ENCODE measurements at places on chromosomes 1 and 21. TPM values are rescaled to one million over a fixed set of nuclear protein-coding genes. Genes with fewer than 3 reads are reported as not detected.

GRCh38 chr1:95716550-95716949 is 482.5 kb downstream of the RWDD3 start:
- H3K27me3 ChIP-seq, result no peaks in the 10 kb centered on the region
- no peak overlapping the region for H3K4me3 ChIP-seq
- H3K27ac ChIP-seq, result no peak overlapping the region
- no peak for DNase-seq
- no peaks in the 10 kb centered on the region for H3K4me1 ChIP-seq
- no peaks in the 10 kb centered on the region for H3K36me3 ChIP-seq

DNA sequence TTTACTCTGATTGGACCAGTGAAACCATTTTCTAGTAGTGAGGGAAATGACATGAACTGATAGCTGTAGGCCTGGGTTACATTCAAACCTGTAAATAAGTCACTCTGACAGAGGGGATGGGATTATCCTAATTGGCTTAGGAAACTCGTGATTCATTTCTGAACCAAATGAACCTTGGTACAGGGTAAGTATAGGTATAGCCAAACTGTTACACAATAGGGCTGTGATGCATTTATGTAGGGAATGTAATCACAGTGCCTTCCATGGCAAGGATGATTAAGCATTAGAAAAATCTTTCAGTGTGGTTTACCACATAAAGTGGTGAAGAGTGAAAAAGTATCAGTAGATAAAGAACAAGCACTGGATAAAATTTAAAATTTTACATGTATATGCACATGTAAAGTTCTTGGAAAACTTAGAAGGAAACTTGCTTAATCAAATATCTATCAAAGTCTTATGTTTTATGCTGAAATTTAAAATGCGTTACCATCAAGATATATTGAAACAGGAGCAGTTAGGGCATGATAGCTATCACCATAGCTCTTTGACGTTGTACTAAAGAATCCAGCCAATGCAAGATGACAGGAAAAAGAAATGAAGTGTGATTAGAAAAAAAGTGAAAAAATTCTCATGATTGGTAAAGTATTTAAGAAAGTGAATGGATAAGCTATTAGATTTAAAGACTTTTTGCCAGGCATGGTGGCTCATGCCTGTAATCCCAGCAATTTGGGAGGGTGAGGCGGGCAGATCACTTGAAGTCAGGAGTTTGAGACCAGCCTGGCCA is 63.0 kb downstream of the RABGAP1L start:
- H3K4me3 ChIP-seq, result no peak overlapping the region
- peaks cover 11% of the 10 kb centered on the region for H3K36me3 ChIP-seq
- no peak overlapping the region for H3K27ac ChIP-seq
- H3K4me1 ChIP-seq, result no peaks in the 10 kb centered on the region

- no peaks in the 10 kb centered on the region for H3K36me3 ChIP-seq
- peaks cover 4% of the 10 kb centered on the region for H3K4me1 ChIP-seq
- H3K27me3 ChIP-seq, result no peaks in the 10 kb centered on the region
- no peak overlapping the region for H3K4me3 ChIP-seq
Measured at GRCh38 chr1:185453496-185454192, 136.6 kb upstream of the IVNS1ABP start.

DNA sequence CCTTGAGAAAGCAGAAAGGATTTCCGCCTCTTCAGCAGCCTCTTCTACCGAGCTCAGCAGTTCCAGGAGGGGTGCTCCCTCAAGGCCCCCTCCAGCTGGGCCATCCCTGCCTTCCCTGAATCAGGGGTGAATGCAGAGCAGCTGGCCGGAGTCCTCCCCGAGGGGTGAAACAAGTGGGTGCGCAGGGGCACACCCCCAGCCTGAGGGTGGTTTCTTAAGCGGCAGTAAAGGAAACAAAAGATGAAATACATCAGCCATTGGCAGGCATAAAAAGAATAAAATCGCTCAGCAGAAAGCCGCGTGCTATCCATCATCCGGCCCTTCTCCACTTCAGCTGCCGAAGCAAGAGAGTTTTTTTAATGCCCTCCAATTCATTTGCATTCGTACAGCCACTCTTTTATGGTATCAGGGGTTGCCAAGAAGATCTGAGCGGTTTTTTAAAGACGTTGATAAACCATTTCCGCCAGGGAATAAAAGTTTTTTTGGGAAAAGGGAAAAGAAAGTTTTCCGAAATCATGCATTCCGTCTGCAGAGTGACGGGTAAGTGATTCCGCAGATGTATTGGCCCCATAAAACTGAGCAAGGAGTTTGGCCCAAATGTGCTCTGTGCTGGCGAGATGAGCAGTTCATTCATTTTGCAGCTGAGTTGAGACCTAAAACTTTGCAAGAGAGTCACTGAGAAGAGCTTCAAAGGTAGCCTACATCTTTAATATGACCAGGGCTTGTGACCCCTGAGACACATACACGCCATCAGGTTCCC is 73.7 kb upstream of the ZC3H12A start:
- H3K27me3 ChIP-seq, result peaks cover 69% of the 10 kb centered on the region
- H3K4me3 ChIP-seq, result peak overlapping the region; percentile 16
- DNase-seq, result no peak

GRCh38 chr1:42777852-42778251 is 6.9 kb upstream of the TMEM269 start:
- no peak overlapping the region for H3K4me3 ChIP-seq
- peak; percentile 46 for DNase-seq
- H3K27ac ChIP-seq, result no peak overlapping the region
- peaks cover 18% of the 10 kb centered on the region for H3K36me3 ChIP-seq
- no peaks in the 10 kb centered on the region for H3K27me3 ChIP-seq

DNA sequence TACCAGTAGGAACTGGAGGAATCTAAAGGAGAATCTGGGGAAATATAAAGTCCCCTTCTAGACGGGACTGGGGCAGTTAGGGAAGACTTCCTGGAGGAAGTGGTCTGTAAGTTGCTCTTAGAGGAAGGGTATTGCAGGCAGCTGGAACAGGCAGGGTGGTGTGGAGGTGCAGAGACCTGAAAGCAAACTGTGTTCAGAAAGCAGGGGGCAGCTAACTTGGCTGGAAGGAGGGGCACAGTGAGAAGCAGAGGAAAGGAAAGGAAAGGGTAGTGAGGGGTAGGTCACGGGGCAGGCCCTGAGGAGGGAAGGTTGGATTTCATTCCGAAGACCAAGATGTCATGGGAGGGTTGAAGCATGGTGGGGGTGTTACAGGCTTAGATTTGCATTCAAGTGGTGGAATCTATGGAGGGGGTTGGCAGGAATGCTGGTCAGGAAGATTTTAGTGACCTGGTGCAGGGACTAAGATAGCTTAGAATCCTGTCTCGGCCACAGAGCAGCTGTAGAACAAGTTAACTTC is 240.7 kb downstream of the FOXD2 start:
- no peak overlapping the region for H3K27ac ChIP-seq
- H3K4me3 ChIP-seq, result no peak overlapping the region
- H3K27me3 ChIP-seq, result peaks cover 55% of the 10 kb centered on the region

Gene GPR52
- total RNA-seq, result 0.75 TPM

Gene C1QTNF12
- 0.79 TPM for total RNA-seq

Gene SPRR2D
- total RNA-seq, result not detected

Gene FCRL1
- total RNA-seq, result not detected

Gene FCRLA
- total RNA-seq, result not detected

Gene DNM3
- total RNA-seq, result 3.9 TPM

Gene OR6N2
- not detected for total RNA-seq

Data from neural crest cell (in vitro differentiated cells).